NCI-H2107 (cell line): ENCODE measurements at places on chromosomes 1 and 21.

- no peak for DNase-seq
These were observed 112.4 kb downstream of the PLXNA2 start for GRCh38 chr1:208131621-208132286.

DNA sequence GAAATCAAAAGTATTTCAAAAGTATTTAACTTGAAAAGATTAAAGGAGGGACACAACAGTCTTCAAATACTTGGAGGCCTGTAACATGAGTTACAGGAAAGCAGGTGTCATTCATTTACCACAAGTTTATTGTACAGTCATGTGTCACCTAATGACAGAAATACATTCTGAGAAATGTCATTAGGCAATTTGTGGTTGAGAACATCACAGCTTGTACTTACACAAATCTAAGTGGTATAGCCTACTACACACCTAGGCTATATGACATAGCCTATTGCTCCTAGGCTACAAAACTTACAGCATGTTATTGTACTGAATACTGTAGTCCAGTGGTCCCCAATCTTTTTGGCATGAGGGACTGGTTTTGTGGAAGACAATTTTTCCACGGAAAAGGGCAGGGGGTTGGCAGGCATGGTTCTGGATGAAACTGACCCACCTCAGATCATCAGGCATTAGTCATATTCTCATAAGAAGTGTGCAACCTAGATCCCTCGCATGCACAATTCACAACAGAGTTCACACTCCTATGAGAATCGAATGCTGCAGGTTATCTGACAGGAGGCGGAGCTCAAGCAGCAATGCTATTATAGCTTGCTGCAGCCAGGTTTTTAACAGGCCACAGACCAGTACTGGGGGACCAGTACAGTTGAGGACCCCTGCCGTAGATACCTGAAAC lies 25.0 kb upstream of the PHTF1 start:
- no peak for DNase-seq

DNA sequence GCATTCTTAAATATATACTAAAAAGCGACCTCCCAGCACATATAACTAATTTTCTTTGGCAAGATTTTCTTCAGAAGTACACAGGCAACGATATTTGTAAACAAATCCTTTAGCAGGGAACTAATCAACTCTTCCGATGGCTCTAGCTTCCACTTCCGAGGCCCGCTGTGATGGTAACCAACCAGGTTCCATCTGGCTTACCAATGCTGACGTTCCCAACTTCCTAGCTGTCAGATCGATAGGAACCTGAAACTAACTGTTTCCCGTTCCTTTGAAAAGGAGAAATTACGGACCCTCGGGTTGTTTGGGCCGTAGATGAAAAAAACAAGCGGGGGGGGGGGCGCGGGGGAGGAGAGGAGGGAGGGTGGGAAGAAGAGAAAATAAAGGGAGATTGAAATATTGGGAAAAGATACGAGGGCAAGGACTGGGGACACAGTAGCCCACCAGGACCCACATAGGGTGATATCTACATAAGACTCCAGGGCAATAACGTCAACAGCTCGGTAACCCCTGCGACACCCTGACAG lies 513 bp downstream of the GTF2B start:
- no peak for DNase-seq

DNA sequence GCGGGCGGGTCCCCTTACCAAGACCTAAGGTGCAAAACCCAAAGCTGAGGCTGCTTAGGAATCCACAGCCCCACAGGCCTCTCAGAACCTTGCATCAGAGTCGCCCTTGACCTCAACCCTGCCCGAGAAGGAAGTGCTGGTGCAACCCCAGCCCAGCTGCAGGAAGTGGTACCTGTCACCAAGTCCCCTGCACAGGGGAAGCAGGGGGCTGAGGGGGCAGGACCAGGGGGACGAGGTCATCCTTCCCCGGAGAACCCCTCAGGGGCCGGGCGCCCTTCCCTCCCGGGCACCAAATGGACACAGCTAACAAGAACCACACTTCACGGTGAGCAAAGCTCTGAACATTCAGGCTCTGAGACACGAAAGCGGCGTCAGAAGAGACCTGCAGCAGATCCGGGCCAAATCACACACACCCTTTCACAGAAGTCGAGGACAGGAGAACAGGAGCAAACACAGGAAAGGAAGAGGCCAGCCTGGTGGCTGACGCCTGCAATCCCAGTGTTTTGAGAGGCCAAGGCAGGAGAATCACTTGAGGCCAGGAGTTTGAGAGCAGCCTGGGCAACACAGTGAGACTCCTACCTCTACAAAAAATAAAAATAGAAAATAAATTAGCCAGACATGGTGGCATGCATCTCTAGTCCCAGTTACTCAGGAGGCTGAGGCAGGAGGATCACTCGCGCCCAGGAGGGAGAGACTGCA lies 6.4 kb downstream of the ITGB2 start:
- no peak for DNase-seq

DNA sequence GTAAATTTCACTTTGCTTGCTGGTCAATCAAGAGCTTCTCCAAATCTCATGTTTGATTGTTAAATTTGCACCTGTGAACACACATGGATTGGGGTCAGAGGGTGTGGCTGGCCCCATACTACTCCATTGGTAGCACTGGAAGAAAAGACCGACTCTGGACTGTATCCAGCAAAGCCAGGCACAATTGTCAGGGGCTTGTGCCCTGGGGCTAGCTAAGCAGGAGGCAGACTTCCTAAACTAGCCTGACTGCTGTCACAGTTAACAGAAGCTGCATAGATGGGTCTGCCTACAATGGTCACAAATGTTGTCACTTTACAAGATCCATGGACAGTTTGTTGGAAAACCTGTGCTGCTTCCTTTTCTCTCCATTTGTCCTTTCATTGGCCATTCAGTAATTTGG lies 421.0 kb downstream of the DSCAM start:
- no peak for DNase-seq

GRCh38 chr1:43435146-43436145 lies 18.3 kb downstream of the HYI start:
- no peak for DNase-seq

GRCh38 chr1:74729741-74730478 lies 2.9 kb downstream of the CRYZ start:
- no peak for DNase-seq

- peak; percentile 13 for DNase-seq
These were observed 40.6 kb upstream of the DUSP10 start for GRCh38 chr1:221782477-221782876.

DNA sequence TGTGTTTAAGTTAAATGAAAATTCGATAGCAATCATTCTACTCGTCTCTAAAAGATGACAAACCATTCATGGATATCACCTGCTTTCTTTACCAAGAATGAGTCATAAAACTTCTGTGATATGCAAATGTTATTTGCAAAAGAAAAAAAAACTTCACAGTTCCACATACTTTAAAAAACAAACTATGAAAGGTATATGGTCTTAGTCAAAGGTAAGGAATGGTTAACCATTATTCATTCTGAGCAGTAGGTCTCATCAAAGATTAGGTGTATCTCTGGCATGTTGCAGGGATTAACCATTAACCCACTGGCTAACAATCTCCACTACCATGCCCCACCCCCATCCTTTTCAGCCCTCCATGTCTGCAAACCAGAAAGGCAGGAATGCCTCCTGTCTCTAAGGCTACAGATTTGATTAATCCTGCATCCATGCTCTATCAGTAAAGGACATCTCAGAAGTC lies 44.4 kb downstream of the PTPN14 start:
- DNase-seq, result no peak

- DNase-seq, result no peak
These were observed 104.3 kb downstream of the EDEM3 start for GRCh38 chr1:184650177-184650866.

DNA sequence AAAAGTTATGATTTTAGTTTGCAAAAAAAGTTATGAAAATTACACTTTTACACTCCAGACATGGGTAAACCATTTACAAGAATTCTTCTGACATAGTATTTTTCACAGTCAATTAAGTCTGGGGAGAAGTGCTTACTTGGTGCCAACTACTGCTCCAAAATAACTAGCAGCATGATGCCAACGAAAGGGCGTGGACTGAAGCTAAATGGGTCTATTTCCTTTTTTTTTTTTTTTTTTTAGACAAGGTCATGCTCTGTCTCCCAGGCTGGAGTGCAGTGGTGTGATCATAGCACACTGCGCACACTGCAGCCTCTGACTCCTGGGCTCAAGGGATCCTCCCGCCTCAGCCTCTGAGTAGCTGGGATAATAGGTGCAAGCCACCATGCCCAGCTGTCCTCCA lies 43.2 kb downstream of the FMO4 start:
- DNase-seq, result no peak

DNA sequence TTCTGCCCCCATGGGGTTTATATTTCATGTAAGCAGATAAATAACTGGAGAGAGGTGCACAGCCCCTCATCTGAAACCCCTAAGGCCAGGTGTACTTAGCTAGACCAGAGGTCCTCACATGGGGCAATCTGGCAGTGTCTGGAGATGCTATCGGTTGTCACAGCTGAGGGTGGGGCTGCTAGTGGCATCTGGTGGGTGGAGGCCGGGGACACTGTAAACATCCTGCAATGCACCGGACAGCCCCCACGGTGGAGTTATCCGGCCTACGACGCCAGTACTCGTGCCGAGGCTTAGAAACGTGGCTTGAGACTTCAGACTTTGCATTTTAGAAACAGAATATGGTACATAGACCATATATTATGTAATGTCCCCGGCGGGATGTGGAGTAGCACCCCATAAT lies 186.5 kb upstream of the VAMP3 start:
- DNase-seq, result no peak

GRCh38 chr1:9309991-9310390 lies 17.3 kb downstream of the SPSB1 start:
- DNase-seq, result no peak

DNA sequence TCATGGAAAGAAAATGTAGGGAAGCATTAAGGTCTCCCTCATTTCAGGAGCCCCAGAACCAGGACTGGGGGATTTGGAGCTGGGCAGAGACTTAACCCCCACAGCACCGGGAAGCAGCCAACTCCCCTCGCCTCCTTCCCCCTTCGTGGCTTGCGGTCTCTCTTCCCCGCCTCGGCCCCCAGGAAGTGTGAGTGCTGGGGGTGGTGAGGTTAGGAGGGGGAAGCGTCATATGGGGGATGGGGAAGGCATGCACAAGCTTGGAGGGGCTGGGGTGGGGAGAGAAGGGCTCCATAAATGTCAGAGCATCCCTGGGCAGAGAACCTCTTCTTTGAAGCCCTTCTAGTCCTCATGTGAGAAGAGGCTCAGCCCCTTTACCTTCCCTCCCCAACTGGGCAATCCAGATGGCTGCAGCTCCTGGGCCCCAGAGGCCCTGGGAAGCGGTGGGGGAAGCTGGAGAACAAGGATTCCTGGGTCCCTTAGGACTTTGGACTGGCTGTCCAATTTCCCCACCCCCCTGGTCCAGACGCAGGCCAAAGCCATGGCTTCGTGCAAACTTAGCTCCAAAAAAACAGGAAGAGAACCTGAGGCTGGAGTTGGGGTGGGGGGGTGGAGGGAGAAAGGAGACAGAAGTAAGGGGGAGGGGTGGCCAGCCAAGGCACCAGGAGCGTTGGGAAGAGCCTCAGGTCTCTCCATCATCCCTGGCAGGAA lies 7.8 kb downstream of the ZBTB7B start:
- DNase-seq, result no peak

GRCh38 chr1:221141606-221142285 lies 262.5 kb downstream of the HLX start:
- no peak for DNase-seq

- peak; percentile 27 for DNase-seq
These were observed 3.5 kb downstream of the FCRLA start for GRCh38 chr1:161710560-161710959.

- no peak for DNase-seq
These were observed 43.9 kb upstream of the LAMC2 start for GRCh38 chr1:183142171-183142570.

DNA sequence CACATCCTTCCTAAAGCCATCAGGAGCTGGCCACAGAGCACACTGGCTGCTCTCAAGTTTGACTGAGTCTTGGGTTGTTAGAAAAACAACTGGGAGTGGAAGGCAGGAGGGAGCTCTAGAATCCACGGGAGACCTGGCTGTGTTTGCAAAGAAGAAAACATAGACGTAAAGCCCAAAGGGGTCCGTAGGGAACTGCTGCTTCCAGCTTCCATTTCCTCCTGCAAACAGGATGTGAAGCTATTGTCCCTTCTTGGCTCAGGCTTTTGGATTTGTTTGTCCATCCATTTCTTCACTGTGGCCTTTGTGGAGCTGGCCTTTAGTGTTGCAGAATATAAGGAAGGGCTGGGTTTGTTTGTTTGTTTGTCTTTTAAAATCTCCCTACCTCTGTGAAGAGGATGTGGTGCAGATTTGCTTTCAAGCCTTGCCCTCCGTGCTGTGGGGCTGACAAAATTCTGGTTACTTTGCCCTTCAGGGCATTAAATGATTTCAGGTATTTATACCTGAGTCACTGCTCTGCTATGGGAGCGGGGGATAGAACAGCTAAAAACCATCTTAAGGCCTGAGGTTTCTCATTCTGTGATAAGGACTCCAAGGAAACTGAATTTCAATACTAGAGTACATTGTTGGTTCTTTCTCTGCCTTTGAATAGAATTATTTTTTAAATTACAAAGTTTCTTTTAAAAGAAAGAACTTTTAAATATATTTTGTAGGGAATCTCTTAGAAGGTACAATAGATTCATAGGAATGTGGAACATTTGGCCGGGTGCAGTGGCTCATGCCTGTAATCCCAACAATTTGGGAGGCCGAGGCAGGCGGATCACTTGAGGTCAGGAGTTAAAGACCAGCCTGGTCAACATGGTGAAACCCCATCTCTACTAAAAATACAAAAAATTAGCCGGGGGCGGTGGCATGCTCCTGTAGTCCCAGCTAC lies 74.3 kb downstream of the MPZL1 start:
- no peak for DNase-seq

DNA sequence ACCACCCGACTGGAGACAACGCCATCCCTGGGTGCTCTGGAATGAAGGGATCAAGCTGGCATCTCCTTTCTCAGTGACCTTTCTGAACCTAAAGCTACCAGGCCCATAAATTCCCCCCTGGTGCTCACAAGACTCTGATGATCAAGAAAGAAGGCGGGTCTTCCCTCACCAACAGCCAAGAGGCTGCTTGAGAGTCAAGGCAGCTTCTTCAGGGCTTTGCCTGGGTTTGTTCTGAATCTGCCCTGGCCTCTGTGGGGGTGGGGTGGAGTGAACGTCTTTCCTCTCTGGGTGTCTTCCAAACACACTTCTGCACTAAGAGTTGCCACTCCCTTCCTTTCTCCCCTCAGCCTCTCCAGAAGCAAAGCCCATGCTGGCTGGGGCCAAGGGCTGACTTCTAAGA lies 36.1 kb downstream of the CD247 start:
- DNase-seq, result no peak

GRCh38 chr1:119160866-119161265 lies 20.4 kb upstream of the WARS2 start:
- no peak for DNase-seq

DNA sequence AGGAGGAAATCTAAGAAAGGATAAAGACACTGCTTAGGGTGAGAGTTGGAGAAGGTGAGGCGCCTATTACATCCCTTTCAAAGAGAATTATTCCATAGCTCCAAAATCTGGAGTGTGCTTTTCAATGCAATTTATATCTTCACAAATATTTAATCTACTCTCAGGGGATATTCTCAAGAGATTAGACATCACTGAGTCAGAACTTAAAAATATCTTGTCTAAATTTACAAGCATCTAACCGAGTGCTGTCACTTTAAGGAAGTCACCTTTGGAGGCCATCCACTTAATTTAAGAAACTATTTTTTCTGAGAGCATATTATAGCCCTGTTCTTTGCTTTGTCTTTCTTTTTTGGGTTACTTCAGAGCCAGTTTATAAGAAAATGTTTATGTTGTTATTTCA lies 134.6 kb downstream of the TNFSF18 start:
- no peak for DNase-seq
